Activated CD4-positive, alpha-beta T cell treated with anti-CD3 and anti-CD28 coated beads, Interleukin-2, amount 10 ng/mL, durations not matched to agents 7 days and 5 days (primary cell): ENCODE measurements at places on chromosomes 12 and 14. TPM values are rescaled to one million over a fixed set of nuclear protein-coding genes. Genes with fewer than 3 reads are reported as not detected.

Gene ALDH6A1
- total RNA-seq, result 13.7 TPM

Gene TPPP2
- total RNA-seq, result not detected

Gene P3H3
- 0.40 TPM for total RNA-seq

Gene WDR20
- total RNA-seq, result 35.7 TPM

Gene TMX1
- 48.1 TPM for total RNA-seq

Gene ACOT6
- not detected for total RNA-seq

Gene TEX52
- total RNA-seq, result 0.35 TPM

Gene NID2
- 0.33 TPM for total RNA-seq

Gene TAS2R42
- total RNA-seq, result not detected

Gene ENDOU
- total RNA-seq, result not detected

Gene DHRS2
- total RNA-seq, result 0.50 TPM

Gene CACNA2D4
- total RNA-seq, result 12.9 TPM

Gene CEBPE
- total RNA-seq, result 0.98 TPM

Gene SLC17A8
- total RNA-seq, result not detected

Gene GUCY2C
- not detected for total RNA-seq

Gene PZP
- total RNA-seq, result not detected

Gene TBX5
- total RNA-seq, result not detected

Gene ADGRD1
- total RNA-seq, result 0.05 TPM

Gene UNG
- total RNA-seq, result 40.2 TPM

Gene SMIM41
- total RNA-seq, result not detected

Gene GAS2L3
- total RNA-seq, result 4.4 TPM

Gene LTB4R2
- 21.7 TPM for total RNA-seq

Gene TWF1
- 24.0 TPM for total RNA-seq

Gene GPR132
- 44.2 TPM for total RNA-seq

Gene HNF1A
- total RNA-seq, result not detected

Gene CLEC4C
- not detected for total RNA-seq

Gene ERBB3
- 1.3 TPM for total RNA-seq

Gene ISCU
- total RNA-seq, result 60.8 TPM

Gene DPPA3
- total RNA-seq, result not detected

Gene SLC35F4
- not detected for total RNA-seq

Gene AQP5
- total RNA-seq, result not detected

Gene DCN
- total RNA-seq, result not detected
